ENCODE measurements at places on chromosomes 7 and 10.

DNA sequence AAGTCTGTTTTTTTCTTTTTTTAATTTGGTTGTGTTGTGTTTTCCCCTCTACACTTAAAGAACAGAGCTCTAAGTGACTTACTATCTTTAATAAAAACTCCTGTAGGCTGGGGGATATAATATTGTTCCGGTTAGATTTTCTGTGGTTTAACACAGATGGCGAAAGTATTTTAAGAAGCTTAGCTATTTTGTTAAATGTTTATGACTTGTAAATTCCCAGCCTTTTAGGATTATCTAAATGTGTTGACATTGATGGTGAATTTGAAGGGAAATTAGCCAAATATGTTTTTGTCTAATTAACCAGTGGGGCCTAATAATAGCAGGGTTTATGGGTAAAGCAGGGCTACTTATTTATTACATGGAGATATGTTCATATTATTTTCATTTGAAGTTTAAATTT lies 538.5 kb downstream of the INHBA start:
- no peak for DNase-seq

GRCh38 chr10:112376396-112376790 lies 2.5 kb downstream of the ACSL5 start:
- no peak for DNase-seq

GRCh38 chr10:95315509-95315908 lies 24.7 kb upstream of the PDLIM1 start:
- no peak for DNase-seq

- no peak for DNase-seq
These were observed 275.1 kb downstream of the DOCK4 start for GRCh38 chr7:111931016-111931517.

DNA sequence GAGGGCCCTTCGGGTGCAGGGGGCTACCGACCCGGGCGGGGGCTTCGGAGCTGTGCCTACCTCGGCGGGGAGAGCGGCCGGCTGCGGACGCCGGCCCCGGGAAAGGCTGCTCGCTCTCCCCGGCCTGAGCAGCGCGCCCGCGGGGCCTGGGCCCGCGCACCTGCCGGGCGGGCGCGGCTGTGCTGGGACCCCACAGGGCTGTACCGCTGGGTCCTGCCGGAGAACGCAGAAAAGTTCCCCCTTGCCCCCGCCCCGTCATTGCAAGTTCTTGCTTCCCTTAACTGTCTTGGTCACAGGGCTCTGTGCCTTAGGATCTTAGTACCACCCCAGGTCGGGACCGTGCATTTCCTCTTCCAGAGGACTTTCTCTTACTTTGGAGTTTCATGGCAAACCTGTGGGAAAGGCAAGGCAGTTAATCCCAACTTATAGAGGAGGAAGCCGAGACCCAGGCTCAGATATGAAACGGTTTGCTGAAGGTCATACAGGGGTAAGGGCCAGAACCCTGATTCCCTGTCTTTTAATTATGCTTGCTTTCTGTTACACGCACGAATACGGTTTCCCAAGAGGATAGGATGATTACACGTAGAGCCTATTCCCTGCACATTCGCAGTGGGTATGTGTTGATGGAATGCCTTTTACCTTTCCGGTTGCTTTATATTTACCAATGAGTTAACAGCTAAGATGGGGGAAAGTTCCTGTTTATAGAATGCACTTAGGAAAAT lies 652 bp downstream of the PCGF5 start:
- DNase-seq = no peak
